ENCODE measurements at places on chromosomes 6 and 20.
A peak's percentile ranks its signal among the peaks of the same experiment; 100 is the strongest.

GRCh38 chr20:62310757-62311121 is 7.9 kb downstream of the ADRM1 start:
- no peak for DNase-seq

GRCh38 chr6:78268591-78269452 is 598.5 kb upstream of the IRAK1BP1 start:
- no peak for DNase-seq

DNA sequence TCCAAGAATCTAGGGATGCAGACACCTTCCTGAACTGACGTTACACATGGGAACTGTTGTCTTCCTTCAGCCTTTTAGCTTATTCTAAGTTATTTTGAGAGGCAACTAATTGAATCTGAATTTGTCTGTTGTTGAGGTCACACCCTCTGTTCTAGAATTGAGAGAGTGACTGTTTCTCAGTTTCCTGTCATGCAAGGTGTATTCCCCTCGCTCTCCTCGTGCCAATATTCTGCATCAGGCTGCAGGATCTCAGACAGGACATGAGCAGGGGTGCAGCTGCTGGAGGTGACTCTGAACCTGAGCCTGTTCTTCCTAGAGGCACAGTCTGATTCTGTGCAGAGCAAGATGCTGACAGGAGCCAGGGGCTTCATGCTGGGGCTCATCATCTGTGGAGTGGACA is 52.5 kb downstream of the HLA-DPB1 start:
- DNase-seq: no peak

GRCh38 chr6:41100871-41101287 is 28.1 kb downstream of the NFYA start:
- DNase-seq: no peak

- no peak for DNase-seq
Measured at GRCh38 chr6:27288136-27289044, 23.7 kb downstream of the POM121L2 start.

GRCh38 chr20:57522380-57523140 is 2.4 kb downstream of the CTCFL start:
- no peak for DNase-seq

DNA sequence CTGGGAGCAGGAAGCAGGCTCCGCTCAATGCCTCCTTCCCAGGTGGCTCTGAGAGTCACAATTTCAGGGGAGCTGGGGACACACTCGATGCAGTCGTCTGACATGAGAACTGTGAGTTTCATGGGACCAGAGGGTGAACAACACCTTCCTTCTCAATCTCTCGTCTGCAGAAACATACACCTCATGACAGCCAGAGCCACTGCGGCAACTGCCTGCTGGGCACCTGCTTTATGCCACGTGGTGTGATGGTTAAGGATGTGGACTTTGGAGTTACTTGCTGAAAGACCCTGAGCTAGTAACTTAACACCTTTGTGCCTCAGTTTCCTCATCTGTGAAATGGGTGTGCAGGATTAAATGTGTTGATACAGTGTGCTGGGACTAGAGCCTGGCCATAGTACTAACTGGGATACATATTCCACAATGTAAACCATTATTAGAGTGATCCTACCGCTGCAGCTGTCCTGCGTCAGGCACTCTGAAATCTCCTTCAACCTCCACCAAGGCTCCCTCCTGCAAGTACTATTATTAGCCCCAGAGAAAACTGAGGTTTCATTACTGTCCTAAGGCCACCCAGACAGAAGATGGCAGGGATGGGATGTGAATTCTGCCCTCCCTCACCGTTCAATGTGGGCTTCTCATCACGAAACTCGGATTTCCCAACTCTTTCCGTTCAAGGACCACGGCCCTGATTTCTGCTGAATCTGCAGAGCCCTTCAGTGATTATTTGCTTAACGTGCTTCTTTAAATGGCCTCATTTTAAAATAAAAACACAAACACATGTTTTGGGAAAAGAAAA is 24.4 kb downstream of the SULF2 start:
- no peak for DNase-seq

- peak; percentile 68 for DNase-seq
Measured at GRCh38 chr20:44187054-44187771, at the start of gene JPH2. JPH2 (minus strand) TSS chr20:44187188; CDS start chr20:44186705, 483 bp downstream.

DNA sequence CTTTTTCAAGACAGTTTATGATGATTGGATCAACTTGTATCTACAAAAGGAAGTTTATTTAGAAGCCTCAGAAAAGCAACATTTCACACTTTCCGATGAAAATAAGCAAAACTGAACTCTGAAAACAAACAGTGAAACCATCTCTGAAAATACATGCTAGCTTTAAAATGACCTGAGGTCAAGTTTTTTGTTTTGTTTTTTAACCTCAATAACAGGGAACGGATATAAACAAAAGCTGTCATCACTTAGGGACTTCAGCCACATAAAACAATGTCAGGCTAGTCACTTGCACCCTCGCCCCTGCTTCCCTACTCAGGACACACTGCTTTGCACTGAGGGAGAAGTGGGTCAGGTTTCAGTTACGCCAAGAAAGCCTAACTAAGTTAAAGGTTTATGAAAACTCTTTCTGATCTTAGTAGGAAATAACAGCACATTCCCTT is 11.6 kb downstream of the BACH2 start:
- no peak for DNase-seq

- peak; percentile 86 for DNase-seq
Measured at GRCh38 chr6:146339716-146340115, 203.9 kb upstream of the RAB32 start.

DNA sequence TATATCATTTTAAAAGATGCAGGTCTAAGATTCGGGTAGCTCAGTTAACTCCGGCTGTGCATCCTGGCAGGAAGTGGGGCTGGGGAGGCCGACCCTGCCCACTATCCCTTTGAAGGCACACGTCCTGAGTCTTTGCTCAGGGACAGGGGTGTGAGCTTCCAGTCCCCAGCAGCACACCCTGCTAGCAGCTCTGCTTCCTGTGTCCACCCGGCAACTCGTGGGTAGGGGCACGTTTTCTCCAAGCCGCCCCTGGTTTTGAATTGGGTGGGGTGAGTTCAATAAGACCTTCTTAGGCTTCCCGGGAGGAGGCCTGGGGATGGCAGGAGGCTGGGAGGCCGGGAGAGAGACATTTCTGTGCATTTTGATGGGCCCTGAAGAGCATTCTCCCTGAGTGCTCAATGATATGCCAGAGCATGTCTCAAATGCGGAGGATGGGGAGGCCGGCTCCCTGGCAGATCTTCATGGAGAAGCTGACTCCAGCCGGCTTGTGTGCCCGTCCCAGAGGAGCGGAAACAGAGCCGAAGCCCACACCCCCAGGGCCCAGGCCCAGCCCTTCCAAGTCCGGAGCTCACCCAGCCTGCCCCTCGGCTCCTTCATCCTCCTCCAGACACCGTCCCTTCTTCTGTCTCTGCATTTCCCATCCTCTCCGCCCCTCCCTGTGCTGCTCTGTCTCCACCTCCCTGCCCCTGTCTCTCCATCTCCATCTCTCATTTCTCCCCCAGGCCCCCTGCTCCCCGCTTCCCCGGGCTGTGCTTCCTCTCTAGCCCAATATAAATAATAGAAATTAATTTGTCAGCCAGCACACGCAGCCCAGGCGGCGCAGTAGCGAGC is 36.3 kb upstream of the ZFAND3 start:
- DNase-seq: no peak

GRCh38 chr6:77373955-77374354 is 89.3 kb downstream of the HTR1B start:
- no peak for DNase-seq

- peak; percentile 89 for DNase-seq
Measured at GRCh38 chr6:126015863-126016262, 29.5 kb downstream of the TRMT11 start.

GRCh38 chr6:17836293-17836692 is 129.6 kb upstream of the NUP153 start:
- no peak for DNase-seq

DNA sequence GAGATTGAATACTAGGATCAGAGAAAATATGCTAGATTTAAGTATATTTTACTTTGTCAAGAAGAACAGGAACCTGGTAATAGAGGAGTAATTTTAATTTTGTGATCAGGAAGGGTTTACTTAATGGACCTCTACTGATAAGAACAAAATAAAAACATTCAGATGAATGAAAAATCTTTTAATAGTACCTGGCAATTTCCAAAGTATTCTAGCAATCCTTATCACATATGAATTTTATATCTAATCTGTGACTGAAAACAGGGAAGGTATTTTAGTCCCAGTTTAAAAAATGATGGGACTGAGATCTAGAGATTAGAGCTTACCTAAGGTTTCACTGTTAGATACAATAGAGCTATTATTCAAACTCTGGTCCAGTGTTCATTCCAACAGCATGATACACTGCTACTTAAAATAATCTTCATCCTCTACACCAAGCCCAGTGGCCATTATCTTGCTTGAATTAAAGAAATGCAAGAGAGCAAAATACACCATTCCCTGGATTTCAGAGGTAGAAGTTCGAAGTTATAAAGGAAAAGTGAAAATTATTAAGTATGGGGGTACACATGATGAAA is 13.5 kb downstream of the SLC17A5 start:
- DNase-seq: peak; percentile 43

- no peak for DNase-seq
Measured at GRCh38 chr6:25749837-25750236, 4.7 kb upstream of the SLC17A4 start.

DNA sequence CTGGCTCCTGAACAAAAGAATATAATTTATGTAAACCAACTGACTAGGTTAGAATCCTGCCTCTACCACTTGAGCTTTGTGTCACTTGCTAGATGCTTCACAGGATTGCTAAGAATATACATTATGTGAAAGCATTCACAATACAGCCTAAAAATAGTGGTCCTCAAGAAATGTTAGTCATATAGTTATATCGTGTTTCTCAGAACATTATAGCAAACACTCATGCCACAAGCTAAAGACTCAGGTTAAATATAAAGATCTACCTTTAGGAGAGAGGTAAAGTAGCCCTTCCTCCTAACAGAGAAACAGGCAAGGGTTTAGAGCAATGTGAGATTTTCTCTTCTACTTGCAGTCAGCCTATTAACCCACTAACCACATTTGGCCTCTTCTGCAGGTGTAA is 17.8 kb upstream of the ALDH8A1 start:
- no peak for DNase-seq

DNA sequence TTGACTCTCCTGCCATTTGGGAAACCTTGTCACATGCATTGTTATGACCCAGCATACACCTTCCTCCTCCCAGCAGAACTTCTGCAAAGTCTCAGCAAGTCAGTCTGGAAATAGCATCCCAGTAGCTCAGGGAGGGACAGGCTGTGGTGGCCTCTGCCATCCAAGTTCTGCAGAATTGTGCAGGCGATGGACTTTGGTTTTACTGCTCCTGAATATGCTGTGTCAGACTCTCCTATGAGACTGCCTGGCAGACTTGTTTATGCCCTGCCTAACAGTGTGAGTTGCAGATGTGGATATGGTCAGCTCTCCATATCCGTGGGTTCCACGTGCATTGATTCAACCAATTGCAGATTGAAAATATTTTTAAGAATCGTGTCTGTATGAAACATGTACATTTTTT is 52.8 kb downstream of the SNRNP48 start:
- DNase-seq: no peak

- DNase-seq: no peak
Measured at GRCh38 chr6:108476847-108477430, 83.8 kb upstream of the FOXO3 start.

DNA sequence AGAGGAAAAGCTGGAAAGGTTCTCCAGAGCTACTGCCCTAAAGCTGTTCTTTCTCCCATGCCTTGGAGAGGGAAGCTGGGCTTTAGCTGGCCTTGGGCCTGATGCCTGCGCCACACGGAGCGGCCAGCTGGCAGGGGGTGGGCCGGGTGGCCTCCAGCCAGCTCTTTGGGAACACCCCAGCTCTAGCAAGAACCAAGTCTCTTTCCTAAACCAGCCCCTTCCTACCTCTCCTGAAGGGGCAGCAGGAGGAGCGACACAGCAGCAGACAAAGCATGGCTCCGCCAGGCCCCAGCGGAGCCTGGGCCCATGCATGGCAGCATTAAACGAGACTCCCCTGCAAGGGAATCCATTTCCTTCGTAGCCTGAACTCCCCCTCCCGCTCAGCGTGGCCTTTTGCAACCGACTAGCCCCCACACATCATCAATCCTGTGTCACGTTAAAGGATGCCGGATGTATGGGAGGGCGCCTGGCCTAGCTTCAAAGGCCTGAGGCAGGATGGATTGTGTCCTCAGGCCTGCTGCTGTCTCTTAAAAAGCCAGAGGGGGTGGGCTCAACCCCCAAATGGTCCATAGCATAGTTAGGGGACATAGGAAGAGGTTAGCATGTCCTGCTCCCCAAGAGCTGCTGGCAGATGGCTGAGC is 14.0 kb downstream of the MRPS18A start:
- no peak for DNase-seq

DNA sequence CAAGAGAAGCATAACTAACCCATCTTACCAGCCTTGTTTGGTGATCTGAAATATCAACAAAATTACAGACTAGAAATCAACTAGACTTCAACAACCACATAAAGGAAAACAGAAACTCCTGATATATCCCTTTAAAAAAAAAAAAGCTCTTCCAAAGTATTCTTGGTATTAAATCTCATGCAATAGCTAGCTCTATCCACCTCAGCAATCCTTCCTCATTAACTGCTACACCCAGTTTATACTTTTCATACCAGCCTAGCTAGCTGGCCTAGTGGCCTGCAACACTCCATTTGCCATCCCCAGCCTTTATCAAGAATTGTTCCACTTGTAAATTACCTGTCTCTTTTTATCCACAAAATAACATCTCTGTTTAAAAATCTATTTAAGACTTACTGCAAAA is 69.0 kb downstream of the BACH2 start:
- DNase-seq: peak; percentile 46

DNA sequence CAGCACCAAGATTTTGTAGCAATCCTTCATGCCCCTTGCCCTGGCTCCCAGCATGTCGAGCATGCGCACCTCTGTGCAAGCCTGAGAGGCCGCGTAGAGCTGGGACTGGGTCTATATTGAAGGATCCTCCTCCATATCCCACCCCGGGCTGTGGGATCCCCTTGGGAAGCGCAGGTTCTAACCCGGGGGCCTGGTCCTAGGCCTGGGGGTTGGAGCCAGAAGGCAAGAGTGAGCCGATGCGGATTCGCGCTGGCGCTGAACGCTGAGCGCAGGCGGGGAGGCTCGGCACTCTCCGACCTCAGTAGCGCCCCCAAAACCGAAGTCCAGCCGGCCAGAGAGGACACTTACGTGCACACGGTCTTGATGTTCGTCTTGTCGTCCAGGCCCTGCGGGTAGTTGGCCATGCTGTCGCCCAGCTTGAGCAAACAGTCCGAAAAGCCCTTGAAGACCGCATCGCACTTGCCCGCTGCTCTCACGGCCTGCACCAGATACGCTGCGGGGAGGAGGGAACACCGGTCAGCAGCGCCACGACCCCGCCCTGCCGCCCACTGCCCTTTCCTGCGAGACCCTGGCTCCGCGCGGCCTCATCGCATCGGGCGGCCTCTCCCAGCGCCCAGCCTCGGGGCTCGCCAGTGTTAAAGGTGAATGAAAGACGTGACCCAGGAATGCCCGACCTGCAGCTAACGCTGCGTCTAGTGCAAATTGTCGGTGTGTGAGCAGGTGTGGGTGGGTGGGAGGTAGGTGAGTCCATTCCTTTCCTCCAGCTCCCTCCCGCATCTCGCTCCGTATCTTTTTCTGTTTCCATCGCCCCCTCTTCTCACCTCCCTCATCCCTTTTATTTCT is 4.5 kb downstream of the NRN1 start:
- DNase-seq: no peak

GRCh38 chr20:15236812-15237211 is 899.4 kb upstream of the FLRT3 start:
- DNase-seq: peak; percentile 9
